ENCODE measurements at places on chromosomes 3 and 15.

DNA sequence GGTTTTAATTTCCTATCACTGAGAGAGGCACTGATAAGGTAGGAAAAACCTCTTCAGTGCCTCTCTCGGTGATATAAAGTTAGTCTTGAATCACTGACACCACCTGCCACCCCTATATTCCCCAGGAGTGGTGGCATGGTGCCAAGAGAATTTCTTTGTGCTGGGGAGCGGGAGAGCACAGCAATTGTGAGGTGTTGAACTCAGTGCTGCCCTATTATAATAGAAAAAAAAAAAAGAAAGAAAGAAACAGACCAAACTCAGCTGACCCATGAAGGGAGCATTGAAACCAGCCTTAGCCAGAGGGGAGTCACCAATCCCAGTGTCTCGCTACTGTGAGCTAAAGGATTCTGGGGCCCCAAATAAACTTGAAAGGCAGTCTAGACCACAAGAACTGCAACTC is 201.4 kb upstream of the STT3B start:
- DNase-seq: no peak

DNA sequence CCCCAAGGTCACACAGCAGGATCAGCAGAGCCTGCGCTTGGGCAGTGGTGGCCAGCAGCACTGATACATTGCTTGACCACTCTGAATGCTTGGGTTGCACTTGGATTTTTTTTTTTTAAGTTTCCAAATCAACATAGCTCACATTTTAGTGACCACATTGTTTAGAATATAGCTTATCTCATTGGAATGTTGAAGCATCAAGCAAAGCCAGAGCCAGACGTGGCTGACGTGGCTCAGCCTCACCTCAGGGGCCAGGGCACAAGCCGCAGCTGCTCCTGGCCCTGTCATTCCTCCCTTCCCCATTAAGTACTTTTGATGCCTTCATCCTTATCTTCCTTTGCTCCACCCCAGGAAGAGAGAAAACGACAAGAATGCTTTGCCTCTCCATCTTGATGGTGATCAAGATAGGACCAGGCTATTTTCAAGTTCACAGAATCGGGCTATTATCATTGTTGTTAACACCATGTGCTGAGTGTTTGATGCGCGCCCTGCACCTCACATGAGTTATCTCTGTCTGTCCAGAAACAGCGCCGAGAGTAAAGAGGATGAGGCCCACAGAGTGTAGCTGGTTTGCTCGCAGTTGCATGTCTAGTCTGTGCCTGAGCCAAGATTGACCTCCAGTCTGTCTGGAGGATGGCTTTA is 75.8 kb downstream of the AAGAB start:
- DNase-seq: no peak

DNA sequence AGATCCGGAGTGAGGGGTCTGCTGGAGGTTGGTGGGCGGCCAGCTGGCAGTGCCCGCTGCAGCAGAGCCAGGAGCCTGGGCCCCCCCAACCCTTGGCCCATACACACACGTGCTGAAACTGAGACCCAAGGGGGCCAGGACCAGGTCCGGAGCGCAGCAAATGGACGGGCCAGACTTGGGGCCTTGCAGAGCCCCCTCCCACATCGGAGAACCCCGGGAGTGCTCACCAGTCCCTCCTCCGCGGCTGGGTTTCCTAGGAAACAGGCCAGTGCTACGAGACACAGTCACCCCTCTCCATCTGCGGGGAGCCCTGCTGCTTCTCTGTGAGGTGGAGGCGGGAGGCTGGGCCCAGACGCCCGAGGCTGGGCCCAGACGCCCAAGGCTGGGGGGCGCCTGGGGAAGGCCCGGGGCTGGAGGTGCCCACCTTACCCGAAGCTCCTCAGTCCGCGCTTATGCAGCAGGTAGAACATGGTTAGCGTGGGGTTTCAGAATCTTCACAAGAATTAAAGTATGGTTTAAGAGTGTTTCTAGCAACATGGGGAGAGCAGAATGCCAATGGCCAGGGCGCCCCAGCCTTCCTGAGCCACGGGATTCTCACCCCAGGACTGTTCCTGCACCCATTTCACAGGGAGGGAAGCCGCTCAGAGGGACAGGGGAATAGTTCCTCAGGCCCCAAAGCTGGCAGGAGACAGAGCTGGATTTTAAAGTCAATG is 135.0 kb upstream of the PRR20G start:
- DNase-seq: no peak

DNA sequence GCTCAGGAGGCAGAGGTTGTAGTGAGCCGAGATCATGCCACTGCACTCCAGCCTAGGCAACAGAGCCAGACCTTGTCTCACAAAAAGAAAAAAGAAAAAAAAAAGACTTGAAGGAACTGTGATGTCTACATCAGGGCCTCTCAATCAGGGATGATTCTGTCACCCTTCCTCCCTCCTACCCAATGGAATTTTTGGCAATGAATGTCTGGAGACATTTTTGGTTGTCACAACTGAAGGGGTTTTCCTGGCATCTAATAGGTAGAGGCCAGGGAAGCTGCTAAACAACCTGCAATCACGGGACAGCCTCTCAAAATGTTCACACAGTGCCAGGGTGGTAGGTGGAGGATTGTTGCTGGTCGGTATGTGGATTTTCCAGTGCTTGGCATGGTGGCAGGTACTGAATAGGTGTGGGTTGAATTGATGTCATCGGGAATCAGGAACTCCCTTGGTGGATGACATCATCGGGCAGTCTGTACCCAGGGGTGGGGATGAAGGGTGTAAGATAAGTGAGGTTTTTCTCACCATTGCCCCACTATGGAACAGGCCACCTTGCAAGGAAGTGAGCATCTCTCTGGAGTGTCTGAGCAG is 71.3 kb downstream of the MESD start:
- no peak for DNase-seq

GRCh38 chr15:95850837-95851236 is 479.7 kb upstream of the NR2F2 start:
- DNase-seq: no peak

DNA sequence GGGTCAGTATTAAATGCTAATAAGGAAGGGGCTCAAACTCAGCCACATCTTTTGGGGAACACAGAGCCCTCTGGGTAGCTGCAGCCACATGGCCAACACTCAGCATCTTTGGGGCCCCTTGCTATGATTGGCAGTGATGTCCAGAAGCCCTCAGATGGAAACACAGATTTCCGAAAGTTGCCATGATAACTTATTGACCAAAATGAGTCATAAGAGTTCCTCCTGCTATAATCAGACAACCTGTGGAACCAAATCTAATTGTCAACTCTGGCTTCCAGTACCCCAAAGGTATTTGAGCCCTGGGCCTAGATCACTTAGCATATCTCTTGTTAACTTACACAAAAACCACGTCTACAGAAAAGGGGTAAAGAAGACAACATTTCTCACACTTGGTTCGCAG is 392.2 kb downstream of the KCNH8 start:
- no peak for DNase-seq

- DNase-seq: no peak
These were observed 97.7 kb downstream of the TP63 start for GRCh38 chr3:189728915-189729314.

DNA sequence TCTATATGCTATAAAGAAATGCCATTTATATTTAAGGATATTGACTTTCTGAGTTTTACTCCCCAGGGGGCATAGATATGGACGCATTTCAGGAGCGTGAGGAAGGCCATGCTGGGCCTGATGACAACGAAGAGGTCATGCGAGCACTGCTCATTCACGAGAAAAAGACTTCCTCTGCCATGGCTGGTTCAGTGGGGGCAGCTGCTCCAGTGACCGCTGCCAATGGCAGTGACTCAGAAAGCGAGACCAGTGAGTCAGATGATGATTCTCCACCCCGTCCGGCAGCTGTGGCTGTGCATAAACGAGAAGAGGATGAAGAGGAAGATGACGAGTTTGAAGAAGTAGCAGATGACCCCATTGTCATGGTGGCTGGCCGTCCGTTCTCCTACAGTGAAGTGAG is 38.4 kb downstream of the GTF2E1 start:
- DNase-seq: no peak

DNA sequence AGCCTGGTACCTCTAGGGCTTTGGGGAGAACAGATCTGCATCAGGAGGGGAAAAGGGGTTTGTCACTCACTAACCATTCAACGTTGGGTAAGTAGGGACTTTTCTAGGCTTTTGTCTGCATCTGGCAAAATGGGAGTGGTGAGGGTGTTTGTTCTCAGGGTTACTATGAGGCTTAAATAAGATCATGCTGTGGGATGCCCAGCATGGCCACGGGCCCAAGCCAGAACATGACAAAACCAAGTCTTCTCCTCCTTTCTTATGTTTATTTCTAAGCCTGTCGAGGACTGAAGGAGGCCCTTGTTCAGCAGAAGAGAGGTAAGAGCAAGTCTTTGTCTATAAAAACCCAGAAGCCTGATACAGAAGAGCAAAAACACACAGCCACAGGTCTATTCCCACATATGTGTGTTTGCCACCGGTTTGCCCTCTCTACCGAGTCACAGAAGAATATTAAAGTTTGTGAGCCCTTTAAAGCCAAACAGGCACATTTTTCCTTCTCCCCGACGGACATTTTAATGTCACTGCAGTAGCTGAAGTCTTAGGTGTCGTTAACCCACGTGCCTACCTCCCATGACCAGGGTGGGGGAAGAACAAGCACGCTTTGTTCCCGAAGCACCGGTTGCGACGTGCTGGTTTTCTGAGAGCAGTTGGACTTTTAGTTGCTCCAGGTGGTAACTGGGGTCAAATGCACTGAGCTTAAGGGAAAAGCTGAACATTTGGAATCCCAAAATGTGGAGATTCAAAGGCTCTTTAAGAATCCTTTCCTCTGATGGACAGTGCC is 72.1 kb downstream of the NOX5 start:
- DNase-seq: no peak

DNA sequence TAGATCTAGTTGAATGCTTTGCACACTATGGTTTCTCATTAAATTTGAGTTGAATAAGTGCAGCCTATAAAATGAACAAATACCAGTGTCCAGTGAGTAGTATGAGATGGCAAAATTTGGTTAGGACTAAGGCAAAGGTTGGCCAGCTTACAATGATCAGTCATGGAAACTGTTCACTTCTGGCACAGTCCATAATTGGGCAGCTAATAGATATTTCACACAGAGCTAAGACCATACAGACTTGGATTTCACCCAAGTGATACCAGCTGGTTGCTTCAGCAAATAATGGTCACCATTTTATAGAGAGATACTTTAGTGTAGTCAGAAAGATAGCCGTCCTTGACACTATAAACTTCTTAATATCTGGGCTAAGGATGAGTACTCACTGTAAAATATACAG is 15.7 kb downstream of the GAP43 start:
- DNase-seq: no peak

GRCh38 chr3:89558711-89559110 is 451.3 kb downstream of the EPHA3 start:
- no peak for DNase-seq

GRCh38 chr3:138547342-138547975 is 46.6 kb downstream of the CEP70 start:
- DNase-seq: no peak

- no peak for DNase-seq
These were observed 93.3 kb downstream of the TRIM42 start for GRCh38 chr3:140770977-140771667.

- DNase-seq: no peak
These were observed 272.3 kb downstream of the ARRDC4 start for GRCh38 chr15:98232761-98233160.

DNA sequence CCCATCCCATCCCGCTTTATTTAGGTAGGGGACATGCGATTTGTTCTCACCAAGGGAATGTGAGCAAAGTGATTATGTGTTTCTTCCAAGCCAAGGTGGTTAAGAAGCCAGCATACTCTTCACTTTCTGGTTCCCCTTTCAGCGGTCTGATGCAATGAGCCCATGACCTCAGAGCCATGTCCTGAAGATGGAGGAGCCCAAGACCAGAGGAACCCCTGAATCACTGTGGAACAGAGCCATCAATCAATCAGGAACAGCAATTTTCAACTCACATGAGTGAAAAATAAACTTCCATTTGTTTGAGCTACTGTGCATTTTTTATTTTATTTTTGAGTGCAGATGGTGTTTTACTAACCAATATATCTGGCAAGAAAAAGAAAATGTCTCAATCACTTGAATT is 10.8 kb downstream of the THRB start:
- no peak for DNase-seq

DNA sequence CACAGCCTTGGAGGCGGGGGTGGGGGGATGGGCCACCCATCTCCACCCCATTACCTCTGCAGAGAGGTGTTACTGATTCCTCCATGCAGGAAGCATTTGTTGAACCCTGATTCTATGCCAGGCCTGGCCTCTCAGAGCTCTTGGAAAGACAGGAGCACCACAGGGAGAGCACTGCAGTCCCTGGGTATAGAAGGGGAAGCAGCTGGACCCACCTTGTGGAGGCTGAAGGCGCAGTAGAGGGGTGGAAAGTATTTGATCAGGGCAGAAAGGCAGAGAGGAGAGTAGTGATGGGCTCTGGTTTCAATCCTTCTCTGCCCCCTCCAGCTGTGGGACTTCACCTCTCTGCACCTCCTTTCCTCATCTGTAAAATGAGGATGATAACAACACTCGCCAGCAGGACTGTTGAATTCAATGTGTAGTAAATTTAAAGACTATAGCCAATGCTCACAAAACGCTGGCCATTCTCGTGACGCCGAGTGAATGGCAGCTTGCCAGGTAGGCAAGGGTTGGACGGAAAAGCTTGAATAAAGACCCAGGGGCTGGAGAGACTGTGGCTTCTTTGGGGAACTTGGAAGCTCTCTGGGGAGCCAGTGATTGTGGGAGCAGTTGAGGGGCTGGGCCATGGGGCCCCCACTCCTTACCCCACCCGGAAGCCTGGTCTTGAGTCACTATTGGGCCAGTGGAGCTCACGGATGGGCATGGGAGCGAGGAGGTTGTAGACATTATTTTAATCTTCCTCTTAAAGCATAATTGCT is 8.0 kb upstream of the CCDC33 start:
- DNase-seq: peak; percentile 12

- DNase-seq: no peak
These were observed 53.2 kb downstream of the WNT7A start for GRCh38 chr3:13826672-13827071.

DNA sequence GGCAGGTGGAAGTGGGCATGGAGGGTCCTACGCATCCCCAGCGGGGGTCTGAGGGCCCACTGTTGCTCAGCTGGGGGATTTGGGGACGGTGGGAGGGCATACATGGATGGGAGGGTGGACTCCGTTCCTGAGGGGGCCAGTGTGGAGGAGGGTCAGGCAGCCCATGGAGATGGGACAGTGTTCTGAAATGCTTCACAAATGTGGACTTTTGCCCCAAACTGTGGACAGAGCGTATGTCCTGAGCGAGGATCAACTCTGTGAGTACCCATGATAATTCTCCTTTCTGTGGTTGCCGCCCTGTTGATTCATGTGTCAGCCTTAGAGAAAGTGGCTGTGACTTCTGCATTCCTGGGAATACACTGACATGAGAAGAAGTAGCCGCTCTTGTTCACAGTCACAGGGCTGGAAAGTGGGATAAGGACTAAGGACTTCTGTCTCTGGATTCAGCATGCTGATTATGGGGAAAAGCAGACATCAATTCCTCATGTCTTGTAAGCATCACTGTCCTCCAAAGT is 33.4 kb downstream of the SMAD3 start:
- DNase-seq: no peak

Measured in NCI-H524 treated with DMSO at 0.1 percent for 48 hours (cell line).